Activated T-cell treated with anti-CD3 and anti-CD28 coated beads, Interleukin-2, amount 50 U/mL, for 72 hours (primary cell): ENCODE measurements at places on chromosomes 6 and 20. TPM values are rescaled to one million over a fixed set of nuclear protein-coding genes. Genes with fewer than 3 reads are reported as not detected.

DNA sequence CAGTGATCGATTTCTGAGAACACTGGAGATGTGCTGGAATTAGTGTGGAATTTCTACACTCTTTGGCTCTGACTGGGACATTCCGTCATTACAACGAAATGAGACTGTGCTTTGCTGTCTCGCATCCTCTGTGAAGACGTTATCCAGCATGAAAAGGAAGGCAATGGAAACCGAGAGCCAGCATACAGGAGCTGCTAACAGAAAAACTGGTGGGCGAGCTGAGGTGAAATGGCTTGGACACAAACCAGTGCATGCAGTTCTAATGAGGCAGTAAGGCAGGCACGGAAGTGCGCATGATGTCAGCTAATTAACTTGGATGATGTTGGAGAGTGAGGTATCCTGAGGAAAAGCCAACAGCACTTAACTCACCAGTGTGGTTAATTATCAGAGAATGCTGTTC, 202.8 kb upstream of the AGPAT4 start:
- H3K27ac ChIP-seq, result no peak overlapping the region
- DNase-seq, result no peak
- H3K36me3 ChIP-seq, result no peaks in the 10 kb centered on the region
- H3K27me3 ChIP-seq, result no peaks in the 10 kb centered on the region
- H3K4me3 ChIP-seq, result no peak overlapping the region
- H3K4me1 ChIP-seq, result no peaks in the 10 kb centered on the region

ZBP1 gene
- 1.6 TPM for total RNA-seq

DNA sequence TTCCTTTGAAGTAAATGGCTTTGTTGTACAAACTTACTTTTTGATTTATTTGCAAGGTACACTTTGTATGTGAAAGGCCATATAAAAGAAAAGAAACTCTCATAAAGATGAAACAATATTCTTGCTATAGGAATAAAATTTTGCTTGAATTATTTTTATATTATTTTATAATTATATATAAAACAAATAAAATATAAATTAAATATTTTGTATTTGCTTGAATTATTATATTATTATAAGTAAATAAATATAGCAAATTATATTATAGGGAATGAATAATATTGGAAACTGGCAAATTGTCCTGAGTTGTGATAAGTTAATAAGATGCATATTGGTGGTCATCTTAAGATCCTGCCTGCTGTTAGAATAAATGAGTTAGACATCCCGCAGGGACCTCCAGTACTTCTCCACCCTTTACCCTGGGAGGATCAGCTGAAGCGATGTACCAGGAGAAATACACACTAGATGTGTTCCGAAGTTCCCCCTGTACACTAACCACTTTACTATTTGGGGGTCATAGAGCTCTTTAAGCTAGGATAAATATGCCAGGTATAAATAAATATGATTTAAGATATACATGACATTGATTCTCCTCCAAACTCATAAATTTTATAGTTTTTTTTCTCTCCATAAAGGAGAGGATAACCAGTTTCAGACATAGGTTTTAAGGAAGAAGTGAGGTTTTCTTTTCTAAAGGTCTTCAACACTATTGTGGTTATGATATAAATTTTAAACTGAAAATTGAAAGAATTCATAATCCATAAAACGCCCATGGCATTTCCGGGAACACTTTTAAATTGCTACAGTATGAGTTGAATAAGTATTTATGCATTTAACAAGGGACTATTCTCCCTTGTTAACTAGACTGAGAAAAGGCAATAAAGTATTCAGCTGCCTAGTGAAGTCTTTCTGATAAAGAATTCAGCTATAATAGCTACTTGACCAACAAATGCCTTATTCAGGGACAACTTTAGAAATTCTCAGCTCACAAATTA, 486.3 kb upstream of the MARCKS start:
- no peak for DNase-seq
- no peaks in the 10 kb centered on the region for H3K36me3 ChIP-seq
- H3K4me3 ChIP-seq, result no peak overlapping the region

DNA sequence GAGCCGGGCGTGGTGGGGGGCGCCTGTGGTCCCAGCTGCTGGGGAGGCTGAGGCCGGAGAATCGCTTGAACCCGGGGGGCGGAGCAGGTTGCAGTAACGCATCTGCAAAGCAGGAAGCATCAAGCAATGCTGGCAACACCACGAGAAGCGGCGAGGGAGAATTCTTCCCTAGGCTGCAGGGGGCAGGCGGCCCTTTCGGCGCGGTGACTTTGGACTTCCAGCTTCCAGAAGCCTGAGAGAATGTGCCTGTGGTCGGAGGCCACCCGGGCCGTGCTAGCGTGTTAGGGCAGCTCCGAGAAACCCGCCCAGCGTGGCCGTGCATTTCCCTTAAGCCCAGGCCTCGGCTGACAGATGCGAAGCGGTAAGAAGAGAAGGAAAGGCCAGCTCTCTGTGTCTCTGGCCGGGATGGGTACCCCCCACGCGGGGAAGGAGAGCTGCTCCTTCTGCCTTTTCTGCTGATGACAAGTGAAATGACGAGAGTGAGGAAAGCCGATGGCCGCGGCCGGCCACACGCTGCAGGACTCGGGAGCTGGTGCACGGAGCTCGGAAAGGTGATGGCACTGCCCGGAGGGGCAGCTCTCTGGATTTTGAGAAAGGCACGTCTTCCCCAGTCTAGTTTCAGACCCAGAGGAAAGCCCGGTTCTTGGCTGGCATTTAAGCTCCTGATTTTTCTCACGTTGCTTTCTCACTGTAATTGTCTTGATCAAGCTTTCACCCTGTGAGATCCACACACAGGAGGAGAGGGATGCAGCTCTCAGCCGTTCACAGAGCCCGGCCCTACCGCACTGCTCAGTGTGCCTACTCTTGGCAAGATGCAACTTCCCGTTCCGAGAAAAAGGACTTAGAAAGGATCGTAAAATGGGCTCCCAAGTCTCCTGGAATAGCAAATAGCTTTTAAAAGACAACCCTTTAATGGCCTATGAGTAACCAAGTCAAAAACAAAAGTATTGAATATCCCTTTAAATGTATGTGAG, 68.3 kb upstream of the EXOC2 start:
- H3K4me1 ChIP-seq, result no peaks in the 10 kb centered on the region
- no peak overlapping the region for H3K4me3 ChIP-seq
- no peaks in the 10 kb centered on the region for H3K36me3 ChIP-seq
- no peak for DNase-seq
- H3K27ac ChIP-seq, result no peak overlapping the region
- peaks cover 34% of the 10 kb centered on the region for H3K27me3 ChIP-seq

- no peaks in the 10 kb centered on the region for H3K36me3 ChIP-seq
- H3K4me1 ChIP-seq, result no peaks in the 10 kb centered on the region
These were observed 394.7 kb downstream of the THBS2 start for GRCh38 chr6:168858926-168859325.

DCDC2 gene
- not detected for total RNA-seq

GRCh38 chr6:89734526-89734925, 85.1 kb downstream of the MDN1 start:
- DNase-seq, result no peak
- H3K36me3 ChIP-seq, result peaks cover 17% of the 10 kb centered on the region
- no peaks in the 10 kb centered on the region for H3K4me1 ChIP-seq
- H3K27me3 ChIP-seq, result no peaks in the 10 kb centered on the region
- no peak overlapping the region for H3K27ac ChIP-seq

GRCh38 chr6:89042664-89043063, 37.9 kb upstream of the PNRC1 start:
- no peaks in the 10 kb centered on the region for H3K27me3 ChIP-seq
- H3K27ac ChIP-seq, result no peak overlapping the region
- H3K36me3 ChIP-seq, result peaks cover 8% of the 10 kb centered on the region
- H3K4me3 ChIP-seq, result no peak overlapping the region

- H3K27ac ChIP-seq, result no peak overlapping the region
- no peaks in the 10 kb centered on the region for H3K36me3 ChIP-seq
- no peak for DNase-seq
- H3K4me3 ChIP-seq, result no peak overlapping the region
- peaks cover 34% of the 10 kb centered on the region for H3K27me3 ChIP-seq
- peaks cover 6% of the 10 kb centered on the region for H3K4me1 ChIP-seq
These were observed 167.9 kb upstream of the STMND1 start for GRCh38 chr6:16933961-16934360.
